ENCODE measurements at places on chromosomes 6 and 20. TPM values are rescaled to one million over a fixed set of nuclear protein-coding genes. Genes with fewer than 3 reads are reported as not detected.

DNA sequence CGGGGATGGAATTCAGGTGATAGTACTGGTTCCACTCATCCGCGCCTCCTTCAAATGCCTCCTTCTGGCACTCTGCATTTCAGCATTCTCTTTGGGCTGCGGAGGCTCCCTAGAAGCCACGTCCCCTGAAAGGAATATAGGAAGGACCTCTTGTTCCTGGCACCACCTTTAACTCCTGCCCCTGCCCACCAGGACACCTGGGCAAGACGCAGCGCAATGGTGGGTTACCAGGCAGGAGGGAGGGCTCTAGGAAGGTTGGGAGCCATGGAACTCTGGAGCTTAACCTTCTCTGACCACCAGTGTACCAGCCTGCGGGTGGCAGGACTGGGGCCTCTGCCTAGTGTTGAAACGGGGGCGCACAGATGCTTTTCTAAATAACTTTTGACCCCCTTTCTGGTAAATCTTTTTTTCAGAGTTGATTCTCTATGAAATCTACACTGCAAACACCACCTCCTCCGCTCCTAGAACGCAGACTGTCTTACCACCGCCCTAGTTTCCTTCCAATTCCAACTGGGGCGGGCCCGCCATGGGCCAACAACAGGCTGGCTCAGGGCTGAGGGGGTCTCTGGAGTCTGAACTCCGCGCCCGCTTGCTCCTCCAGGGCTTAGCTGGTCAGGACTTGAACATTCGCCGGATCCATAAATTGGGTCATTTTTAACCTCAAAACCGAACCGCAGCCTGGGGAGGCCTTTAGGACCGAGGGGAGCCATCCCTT is 871 bp upstream of the SYNDIG1 start:
- H3K36me3 ChIP-seq = no peaks in the 10 kb centered on the region
- H3K4me3 ChIP-seq = no peak overlapping the region
- H3K4me1 ChIP-seq = no peaks in the 10 kb centered on the region
- no peak overlapping the region for H3K27ac ChIP-seq
- no peak for DNase-seq
- H3K27me3 ChIP-seq = peaks cover 66% of the 10 kb centered on the region

The MOG gene
- not detected for total RNA-seq

GRCh38 chr6:169844946-169845345 is 93.5 kb downstream of the ERMARD start:
- no peak overlapping the region for H3K27ac ChIP-seq
- no peak for DNase-seq
- H3K36me3 ChIP-seq = no peaks in the 10 kb centered on the region
- no peaks in the 10 kb centered on the region for H3K27me3 ChIP-seq
- no peaks in the 10 kb centered on the region for H3K4me1 ChIP-seq
- H3K4me3 ChIP-seq = no peak overlapping the region

The ANKRD6 gene
- not detected for total RNA-seq

DNA sequence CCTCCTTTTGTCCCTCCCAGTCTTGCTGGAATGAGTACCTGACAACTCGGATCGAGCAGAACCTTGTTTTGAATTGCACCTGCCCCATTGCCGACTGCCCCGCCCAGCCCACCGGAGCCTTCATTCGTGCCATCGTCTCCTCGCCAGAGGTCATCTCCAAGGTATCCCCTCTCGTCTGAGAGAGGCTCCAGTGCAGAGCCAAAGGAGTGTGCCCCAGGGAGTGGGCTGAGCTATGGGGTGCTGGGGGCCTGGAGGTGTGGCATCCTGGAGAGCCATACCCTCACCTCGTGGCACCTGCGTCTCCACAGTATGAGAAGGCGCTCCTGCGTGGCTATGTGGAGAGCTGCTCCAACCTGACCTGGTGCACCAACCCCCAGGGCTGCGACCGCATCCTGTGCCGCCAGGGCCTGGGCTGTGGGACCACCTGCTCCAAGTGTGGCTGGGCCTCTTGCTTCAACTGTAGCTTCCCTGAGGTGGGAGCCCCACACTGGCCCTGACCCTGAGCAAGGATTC is 8.8 kb downstream of the DNPH1 start:
- H3K4me1 ChIP-seq = peaks cover 9% of the 10 kb centered on the region
- peaks cover 29% of the 10 kb centered on the region for H3K36me3 ChIP-seq
- no peak for DNase-seq
- H3K27me3 ChIP-seq = no peaks in the 10 kb centered on the region

The WFDC12 gene
- not detected for total RNA-seq

The POU5F1 gene
- not detected for total RNA-seq

- no peak overlapping the region for H3K4me3 ChIP-seq
- no peaks in the 10 kb centered on the region for H3K27me3 ChIP-seq
- H3K4me1 ChIP-seq = peaks cover 11% of the 10 kb centered on the region
- H3K27ac ChIP-seq = no peak overlapping the region
- peaks cover 4% of the 10 kb centered on the region for H3K36me3 ChIP-seq
- peak; percentile 44 for DNase-seq
Measured at GRCh38 chr20:19964289-19965265, 52.6 kb upstream of the NAA20 start.

The CTCFL gene
- not detected for total RNA-seq

The TRIM10 gene
- not detected for total RNA-seq

DNA sequence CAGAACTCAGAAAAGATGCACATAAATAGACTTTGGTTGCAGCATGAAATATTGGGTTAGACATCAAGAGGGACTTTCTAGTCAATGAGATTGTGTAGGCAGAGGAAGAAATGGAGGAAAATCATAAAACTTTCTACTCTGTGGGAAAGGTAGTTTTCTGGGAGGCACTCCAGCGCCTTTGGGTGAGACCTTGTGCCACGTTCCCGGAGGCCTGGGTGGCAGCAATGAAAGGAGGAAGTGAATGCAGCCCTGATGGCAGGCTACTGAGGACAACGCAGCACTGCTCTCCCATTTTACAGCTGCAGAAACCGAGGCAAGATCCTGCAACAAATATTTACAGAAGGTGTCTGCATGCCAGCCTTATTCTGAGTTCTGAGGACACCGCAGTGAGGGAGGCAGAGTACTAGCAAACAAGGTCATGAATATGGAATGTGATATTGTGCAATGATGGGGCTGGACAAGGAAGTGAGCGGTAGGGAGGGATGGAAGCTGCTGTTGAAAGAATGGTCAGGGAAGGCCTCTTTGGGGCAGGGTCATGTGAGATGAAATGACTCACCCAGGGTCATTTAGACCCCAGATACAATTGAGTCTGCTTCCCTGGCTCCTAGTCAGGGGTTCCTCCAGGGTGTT is 159.1 kb downstream of the TFAP2C start:
- H3K27ac ChIP-seq = peak overlapping the region; percentile 97
- DNase-seq = peak; percentile 95
- H3K36me3 ChIP-seq = no peaks in the 10 kb centered on the region
- no peaks in the 10 kb centered on the region for H3K27me3 ChIP-seq
- H3K4me1 ChIP-seq = peaks cover 35% of the 10 kb centered on the region

The EYS gene
- not detected for total RNA-seq

The PNPLA1 gene
- total RNA-seq = not detected

The FRK gene
- total RNA-seq = 0.91 TPM

The FOXC1 gene
- 16.0 TPM for total RNA-seq

DNA sequence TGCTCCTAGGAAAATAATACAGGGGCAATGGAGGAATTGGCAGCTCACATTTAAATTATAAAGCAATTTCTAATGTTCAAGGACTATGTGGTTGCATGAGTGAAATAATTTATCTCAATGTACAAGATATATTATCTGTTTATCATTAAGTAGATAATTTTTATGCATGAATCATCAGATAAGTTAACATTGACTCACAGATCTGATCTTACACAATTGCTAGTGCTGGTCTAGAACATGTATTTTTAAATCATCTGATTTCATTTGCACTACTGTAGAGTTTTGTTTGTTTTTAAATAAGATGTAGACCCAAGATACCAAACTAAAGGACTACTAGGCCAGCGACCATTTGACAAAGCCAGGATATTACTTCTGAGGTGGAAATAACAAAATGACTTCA is 199.2 kb downstream of the BMP2 start:
- H3K4me1 ChIP-seq = no peaks in the 10 kb centered on the region
- no peak for DNase-seq
- H3K27ac ChIP-seq = no peak overlapping the region
- H3K36me3 ChIP-seq = no peaks in the 10 kb centered on the region
- H3K4me3 ChIP-seq = no peak overlapping the region

The MROH8 gene
- total RNA-seq = 5.1 TPM

The HEY2 gene
- not detected for total RNA-seq

DNA sequence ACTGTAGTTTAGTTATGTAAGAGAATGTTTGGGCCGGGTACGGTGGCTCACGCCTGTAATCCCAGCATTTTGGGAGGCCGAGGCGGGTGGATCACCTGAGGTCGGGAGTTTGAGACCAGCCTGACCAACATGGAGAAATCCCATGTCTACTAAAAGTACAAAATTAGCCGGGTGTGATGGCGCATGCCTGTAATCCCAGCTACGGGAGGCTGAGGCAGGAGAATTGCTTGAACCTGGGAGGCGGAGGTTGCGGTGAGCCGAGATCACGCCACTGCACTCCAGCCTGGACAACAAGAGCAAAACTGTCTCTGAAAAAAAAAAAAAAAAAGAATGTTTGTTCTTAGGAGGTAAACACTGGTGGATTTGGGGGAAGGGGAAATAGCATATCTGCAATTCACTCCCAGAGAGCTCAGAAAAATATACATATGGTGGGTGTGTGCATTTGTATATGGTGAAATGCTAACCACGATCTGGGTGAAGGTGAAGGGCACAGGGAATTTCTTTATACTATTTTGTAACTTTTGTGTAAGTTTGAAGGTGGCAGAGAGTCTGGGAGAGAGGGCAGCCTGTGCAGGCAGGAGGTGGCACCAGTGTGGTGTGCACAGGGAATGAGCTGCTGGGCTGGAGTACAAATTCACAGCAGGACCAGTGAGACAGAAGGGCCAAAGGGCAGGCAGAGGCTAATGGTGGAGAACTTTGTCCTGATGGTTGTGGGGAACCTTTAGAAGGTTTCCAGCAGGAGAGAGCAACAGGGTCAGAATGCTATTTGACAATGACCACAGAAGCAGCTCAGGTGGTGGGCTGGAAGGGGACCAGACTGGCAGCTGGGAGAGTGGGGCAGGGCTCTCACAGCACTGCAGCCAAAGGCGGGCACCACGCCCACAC is 42.4 kb downstream of the SSR1 start:
- peaks cover 6% of the 10 kb centered on the region for H3K4me1 ChIP-seq
- DNase-seq = no peak
- no peak overlapping the region for H3K27ac ChIP-seq
- no peaks in the 10 kb centered on the region for H3K27me3 ChIP-seq
- no peaks in the 10 kb centered on the region for H3K36me3 ChIP-seq
- no peak overlapping the region for H3K4me3 ChIP-seq

DNA sequence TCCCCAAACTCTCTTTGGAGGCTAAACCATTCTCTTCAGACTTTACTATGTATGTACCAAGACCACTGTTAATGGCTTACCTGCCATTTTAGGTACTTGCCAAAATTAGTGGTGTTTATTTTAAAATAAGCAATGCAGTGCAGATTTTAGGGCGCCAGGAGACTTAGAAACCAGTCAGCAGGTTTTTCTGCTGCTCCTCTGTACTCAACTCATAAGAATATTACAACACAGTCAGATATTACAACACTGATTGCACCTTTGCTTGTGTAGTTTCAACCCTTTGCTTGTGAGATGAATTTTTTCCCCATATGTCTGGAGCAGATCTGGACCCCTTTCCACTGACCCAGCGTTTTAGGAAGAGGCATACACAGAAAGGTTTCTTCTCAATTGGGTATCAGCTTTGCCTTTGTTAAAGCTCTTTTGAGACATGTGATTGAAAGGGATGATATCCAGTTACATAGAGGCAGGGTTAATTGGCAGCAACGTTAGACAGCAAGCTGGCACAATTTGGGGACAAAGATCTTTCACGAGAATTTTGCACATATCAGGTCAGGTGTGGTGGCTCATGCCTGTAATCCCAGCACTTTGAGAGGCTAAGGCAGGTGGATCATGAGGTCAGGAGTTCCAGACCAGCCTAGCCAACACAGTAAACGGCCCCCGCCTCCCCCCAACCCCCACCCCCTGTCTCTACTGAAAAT is 6.2 kb downstream of the TTPAL start:
- peaks cover 66% of the 10 kb centered on the region for H3K36me3 ChIP-seq
- H3K27ac ChIP-seq = no peak overlapping the region
- no peaks in the 10 kb centered on the region for H3K27me3 ChIP-seq

DNA sequence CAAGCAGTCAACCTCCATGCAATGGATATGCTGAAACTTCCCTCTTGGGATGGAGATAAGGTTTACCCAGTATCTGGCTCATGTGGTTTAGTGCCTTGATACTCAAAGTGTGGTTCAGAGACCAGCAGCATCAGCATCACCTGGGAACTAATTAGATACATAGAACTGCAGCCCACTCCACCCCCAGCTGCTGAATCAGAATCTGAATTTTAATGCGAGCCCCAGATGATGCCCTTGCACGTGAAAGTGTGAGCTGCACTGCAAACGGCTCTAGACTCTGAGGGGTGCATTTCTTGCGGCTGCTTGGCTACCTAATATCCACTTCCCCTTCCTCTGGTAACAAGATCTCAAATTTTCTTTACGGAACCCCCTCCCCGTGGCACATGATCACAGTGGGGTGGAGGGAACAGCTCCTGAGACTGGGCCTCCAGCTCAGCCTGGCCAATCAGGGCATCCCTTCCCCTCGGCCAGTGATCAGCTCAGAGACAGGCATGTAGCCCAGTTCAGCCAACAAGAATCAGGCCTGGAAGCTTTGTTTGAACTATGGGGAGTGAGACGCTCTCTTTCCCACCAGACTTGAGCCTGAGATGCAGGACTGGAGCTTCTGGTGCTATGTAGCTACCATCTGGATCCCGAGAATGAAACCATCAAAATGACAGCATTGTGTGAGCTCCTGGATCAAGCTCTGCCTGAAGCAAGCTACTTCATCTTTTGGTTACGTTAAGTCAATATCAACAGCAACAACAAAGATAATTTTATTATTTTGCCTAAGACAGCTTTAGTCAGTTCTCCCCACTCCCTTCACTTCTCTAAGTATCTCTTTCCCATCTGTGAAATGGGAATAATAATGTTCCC is 12.8 kb downstream of the KCNK15 start:
- H3K27ac ChIP-seq = no peak overlapping the region
- H3K4me1 ChIP-seq = no peaks in the 10 kb centered on the region

The UBE2C gene
- total RNA-seq = 249 TPM

DNA sequence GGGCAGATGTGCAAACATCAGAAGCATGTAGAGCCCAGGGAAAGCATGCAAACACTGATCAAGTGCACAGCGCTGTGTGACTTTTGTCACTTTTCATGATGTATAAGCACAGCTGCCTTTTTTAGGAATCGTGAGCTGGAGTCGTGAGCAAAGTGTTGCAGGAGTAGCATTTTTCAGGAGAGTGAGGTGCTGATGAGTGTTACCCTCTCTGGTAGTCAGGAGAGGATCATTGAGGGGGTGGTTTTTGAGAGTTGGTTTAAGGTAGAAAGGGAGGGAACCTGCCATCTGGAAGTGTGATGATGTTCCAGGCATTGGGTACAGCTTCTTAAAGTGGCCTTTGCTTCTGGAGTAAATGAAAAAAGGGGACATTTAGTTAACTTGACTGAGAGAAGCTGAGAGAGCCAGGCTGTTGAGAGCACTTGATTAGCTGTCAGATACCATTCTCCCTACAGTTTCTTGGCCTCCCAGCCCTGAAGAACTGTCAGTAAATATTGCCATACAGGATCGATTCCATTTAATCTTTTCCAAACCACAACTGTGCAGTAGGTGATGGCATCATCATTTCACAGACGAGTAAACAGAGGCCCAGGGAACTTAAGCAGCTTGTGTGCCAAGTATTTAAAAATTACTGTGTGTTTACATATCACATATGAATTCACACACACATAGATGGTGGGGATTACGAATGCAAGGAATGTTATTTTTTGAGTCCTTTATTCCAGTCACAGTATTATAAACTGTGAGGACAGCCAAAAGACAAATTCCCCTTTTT is 28.9 kb downstream of the TPD52L1 start:
- H3K36me3 ChIP-seq = no peaks in the 10 kb centered on the region
- peaks cover 17% of the 10 kb centered on the region for H3K4me1 ChIP-seq
- no peak for DNase-seq
- H3K27me3 ChIP-seq = no peaks in the 10 kb centered on the region
- no peak overlapping the region for H3K27ac ChIP-seq

The NKAIN2 gene
- not detected for total RNA-seq

The FILIP1 gene
- 4.1 TPM for total RNA-seq

Measured in SJSA1 (cell line).